Neural crest cell (in vitro differentiated cells): ENCODE measurements at places on chromosomes 4 and X.

DNA sequence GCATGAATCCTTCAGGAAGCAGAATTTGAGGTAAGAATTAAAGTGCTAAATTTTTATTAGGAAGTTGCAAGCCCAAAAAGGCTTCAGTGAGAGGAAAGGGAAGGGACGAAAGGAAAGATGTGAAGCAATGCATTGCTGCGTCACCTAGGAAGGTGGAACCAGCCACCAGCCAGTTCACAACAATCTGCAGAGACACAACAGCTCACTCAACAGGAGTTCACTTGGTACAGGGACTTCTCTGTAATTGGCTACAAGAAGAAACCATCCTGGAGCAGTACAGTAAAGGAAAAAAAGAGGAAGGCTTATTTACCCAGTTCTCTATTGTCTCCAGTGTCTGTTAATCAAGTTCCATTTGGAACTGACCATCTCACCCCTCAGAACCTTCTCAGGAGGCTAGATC, 157.6 kb downstream of the HNRNPD start:
- DNase-seq: no peak

GRCh38 chr4:89773805-89774204, 63.2 kb downstream of the SNCA start:
- no peak for DNase-seq

DNA sequence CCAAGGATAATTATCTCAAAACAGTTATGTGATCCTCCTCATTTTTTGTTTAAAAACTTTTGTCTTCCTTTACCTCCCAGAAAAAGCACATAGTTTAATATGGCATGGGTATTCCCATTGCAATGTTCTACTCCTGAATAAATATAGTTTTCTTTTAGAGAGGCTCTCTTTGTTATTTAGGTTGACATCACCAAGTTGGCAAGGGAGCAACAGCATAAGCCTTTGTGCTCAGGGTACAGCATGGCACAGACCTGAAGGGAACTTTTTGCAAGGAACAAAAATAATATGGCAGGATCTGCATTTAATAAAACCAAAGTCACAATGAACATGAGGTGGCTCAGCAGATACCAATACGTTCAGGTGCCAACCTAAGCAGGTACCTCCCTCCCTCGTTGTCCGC, 47.1 kb upstream of the NPY2R start:
- no peak for DNase-seq

DNA sequence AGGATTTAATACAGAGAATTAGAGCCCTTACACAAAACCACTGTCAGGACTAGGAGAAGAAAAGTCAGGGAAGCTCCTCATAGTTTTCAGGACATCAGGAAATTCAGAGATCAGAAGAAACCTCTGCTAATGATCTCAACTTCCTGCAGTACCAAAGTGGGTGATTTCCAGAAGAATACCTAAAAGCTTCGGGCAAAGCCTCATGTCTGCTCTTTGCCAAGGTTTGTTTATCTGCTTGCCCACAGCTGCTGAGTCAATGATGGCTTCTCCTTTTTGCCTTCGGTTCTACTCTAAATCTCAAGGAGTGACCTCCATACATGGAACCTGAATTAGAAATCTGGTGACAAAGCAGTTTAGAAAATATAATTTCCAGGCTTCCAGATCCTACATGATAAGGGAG, 68.4 kb downstream of the USP38 start:
- no peak for DNase-seq

DNA sequence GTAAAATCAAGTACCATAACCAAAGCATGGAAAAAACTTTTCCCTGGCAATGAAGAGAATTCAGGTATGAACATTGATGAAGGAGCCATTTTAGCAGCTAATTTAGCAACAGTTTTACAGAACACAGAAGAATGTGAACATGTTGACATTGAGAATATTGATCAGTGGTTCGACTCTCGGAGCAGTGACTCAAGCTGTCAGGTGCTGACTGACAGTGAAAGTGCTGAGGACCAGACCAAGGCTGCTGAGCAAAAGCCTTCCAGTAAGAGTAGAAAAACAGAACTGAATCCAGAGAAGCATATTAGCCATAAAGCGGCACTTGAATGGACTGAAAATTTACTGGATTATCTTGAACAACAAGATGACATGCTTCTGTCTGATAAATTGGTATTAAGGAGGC, 2.8 kb downstream of the TIGD2 start:
- no peak for DNase-seq

DNA sequence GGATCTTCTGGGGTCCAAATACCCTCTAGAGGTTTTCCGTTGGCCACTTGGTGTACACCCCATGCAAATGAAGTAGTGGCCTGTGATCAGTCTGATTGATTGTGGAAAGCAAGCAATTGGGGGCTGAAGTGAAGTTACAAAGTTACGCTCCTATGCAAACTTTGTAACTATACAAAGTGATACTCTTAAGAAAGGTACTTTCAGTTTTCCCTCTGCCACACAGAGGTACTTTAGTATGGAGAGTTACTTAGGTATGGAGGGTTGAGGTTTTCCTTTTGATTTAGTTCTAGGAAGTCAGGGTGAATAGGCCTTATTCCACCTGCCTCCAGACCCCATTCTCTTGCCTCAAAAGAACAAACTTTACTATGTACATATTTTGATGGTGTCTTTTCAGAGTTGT, 28.7 kb downstream of the STAG2 start:
- DNase-seq: no peak

DNA sequence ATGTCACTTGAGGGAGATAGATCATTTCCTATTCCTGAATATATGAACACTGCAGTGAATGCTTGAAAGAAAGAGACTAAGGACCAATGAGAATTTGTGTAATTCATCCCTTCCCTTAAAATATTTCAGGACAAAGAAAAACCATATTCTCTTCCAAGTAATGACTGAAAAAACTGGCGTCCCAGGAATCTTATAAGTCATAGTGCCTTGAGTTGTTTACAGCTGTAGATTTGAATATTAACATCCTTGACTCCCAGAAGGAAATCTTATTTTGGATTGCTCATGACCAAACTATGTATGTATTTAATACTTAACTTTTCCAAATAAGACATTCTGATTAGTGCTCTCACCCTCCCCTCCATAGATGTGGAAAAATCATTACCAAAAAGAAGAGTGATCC, 55.5 kb downstream of the CLDN22 start:
- no peak for DNase-seq

DNA sequence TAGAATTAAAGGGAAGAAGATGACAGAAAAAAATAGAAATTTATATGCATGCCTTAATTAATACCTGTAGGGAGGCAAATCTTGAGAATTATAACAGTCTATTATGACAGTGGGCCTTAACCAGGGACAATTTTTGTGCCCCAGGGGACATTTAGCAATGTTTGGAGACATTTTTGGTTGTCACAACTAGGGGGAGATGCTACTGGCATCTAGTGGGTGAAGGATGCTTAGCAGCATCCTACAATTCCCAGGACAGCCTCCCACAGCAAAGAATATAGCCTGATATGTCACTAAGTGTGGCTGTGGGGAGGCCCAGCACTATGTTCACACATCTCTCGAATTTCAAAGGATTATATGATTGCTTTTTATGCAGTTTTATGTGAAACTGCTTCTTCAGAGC, 10.5 kb downstream of the GPR82 start:
- DNase-seq: no peak

DNA sequence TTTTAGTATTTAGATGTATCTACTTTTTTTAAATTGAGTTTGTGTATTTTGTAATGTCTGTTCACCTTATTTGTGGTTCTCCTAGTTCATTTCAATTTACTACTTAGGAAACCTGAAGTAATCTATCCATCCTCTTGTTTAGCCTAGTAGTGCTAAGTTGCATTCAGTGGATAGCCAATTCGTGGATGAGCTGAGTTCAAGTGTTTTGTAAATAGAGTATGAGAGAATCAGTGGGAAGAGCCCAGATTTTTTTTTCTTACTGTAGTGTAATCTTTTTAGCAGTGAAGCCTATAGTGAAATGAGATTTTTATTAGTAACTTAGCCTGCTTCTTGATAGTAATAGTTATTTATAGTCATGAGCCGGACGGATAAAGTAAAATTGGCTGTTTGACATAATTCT, 21.7 kb downstream of the STAG2 start:
- DNase-seq: no peak

DNA sequence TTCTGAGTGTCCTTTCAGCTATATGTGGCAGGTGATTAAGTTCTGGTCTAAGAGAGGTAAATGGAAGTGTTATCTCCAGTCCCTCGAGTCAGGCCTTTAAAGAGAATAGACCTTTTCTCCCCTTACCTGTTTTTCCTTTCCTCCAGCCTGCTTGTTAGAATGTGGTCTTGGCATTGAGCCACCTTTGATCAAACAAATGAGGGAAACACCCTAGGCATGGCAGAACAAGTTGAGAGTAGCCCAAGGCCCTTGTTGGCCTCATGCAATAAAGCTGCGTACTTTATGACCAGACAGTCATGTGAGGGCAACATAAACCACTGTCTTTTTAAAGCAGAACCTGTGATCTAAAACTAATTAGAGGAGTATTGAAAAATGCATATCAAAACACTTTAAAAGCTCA, 13.2 kb upstream of the IL13RA2 start:
- no peak for DNase-seq

GRCh38 chrX:109732017-109732801, 848 bp downstream of the ACSL4 start:
- no peak for DNase-seq
